ENCODE measurements at places on chromosomes 5 and 9.

- no peak for DNase-seq
Measured at GRCh38 chr9:121718501-121718900, 67.1 kb downstream of the DAB2IP start.

GRCh38 chr5:180599590-180599914 is 8.3 kb upstream of the SCGB3A1 start:
- peak; percentile 2 for DNase-seq

DNA sequence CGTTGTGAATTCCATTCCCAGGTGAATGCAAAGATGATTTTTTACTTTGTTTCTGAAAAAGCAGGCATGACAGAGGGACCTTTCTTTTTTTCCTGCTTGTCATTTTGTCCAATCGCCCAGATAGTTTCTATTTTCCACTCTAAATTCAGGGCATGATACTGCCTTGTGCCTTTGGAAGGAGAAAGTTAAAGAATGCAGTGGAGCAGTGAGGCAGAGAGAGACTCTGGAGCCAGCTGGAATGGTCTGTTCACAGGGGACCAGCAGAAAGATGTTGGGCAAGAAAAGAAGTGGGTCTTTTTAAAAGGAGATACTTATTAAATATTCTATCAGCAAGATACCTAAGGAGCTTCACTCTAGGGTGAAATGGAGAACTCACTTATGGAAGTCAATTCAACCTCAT is 532.3 kb downstream of the BRINP1 start:
- DNase-seq = no peak

DNA sequence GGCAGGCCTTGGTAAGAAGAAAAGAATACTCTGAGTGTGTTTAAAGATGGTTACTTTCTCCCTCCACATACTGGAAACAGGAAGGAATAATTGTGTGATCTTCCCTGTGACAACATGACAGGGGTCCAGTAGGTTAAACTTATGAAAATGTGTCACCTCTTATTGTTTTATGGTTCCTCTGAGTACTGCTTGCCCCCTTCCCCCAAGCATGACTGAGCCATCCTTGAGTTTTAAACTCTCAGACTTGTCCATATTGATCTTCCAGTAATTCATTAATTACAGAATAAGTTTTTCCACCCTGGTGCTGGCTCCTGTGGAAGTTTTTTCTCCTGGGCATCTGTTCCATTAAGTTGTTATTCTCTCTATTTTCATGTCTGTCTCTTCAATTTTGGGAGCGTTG is 95.8 kb downstream of the CNTLN start:
- DNase-seq = no peak

DNA sequence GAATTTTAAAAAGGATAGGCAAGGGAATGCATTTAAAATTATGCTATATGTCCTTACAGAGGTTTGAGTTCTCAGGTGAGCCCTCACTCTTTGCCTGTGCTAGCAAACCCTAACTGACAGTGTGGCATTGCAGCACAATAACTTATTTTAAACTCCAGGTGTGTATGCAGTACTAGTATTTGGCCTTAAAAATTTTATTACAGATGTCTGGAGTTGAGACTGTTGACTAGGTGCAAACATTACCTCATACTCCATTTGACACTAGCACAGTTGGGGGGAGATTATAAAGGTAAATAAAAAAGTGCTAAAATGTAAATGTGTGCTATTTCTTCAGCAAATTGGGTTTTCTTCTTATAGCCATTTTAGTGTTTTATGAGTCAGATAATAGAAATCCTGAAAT is 407.7 kb downstream of the SH3GL2 start:
- DNase-seq = no peak

GRCh38 chr5:160152901-160153300 is 33.7 kb upstream of the PWWP2A start:
- no peak for DNase-seq

- DNase-seq = no peak
Measured at GRCh38 chr5:79301046-79301712, 65.2 kb downstream of the JMY start.

DNA sequence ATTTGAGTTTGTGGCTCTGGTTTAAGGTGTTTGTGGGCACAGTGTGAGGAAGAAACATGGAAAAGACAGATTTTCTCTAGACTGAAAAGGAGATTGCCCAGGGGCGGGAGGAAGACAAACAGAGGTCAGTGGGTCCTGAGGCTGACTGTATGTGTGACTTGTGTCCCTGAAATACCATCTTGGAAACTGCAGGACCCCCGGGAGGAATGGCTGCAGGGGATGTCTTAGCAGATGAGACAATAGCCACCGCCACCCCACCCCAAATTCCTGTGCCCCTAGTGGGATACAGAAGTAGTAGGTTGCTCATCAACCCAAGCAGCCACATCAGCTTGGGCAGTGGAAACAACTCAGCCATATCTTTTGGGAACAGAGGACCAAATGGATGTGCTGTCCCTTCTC is 1.7 kb upstream of the PSAT1 start:
- DNase-seq = no peak

DNA sequence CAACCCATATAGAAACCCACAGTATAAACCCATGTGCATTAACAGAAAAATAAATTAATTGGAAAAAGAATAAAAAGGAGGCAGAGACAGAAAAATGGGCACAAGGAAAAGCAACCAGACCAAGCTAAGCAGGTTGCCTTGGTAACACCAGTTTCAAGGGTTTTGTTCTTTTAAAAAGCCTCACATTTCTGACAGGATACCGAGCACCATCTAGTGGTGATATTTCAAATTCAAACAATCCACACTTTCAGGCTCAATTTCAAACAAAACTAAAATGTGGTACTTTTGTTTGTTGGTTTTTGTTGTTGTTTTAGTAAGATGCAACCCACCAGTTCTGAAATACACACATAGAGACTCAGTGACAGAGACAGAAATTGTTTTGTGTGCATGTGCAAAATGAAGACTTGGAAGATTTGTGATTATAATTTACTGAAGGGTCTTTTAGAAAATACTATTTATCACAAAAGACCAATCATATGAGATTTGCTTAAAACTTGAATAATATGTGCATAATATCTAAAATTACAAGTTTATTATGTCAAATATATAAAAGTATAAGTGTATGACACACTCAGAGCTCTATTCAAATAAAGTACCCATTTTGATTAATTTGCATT is 318.2 kb downstream of the SLCO4C1 start:
- DNase-seq = peak; percentile 9

DNA sequence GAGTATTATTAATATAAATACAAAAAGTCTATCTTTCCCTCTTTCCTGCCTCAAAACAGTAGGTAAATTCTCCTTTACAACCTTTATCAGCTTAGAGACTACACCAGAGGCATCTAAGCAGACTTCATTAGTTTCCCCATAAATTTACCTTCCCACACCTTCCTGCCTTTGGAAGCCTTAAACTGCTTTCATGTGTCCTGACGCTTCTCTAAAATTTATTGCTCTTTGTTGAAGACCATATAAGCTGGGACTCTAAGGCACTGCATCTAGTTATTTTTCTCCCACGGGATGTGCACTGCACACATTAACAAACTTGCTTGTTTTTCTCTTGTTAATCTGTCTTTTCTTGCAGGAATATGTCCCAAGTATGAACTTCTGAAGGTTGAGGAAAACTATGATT is 51.8 kb downstream of the DEPDC1B start:
- no peak for DNase-seq

DNA sequence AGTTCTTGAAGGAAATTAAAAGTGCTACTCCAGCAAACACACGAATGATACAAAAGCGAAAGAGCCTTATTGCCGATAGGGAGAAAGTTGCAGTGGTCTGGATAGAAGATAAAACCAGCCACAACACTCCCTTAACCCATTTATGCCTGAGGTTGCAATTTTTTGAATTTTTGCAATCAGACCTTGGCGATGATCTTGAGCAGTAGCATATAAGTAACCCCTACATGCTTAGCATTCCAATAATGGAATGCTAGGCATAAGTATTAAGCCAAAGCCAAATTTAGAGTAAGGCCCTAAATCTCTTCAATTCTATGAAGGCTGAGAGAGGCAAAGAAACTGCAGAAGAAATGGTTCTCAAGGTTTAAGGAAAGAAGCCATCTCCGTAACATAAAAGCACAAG is 153.5 kb downstream of the SLC28A3 start:
- no peak for DNase-seq

GRCh38 chr9:136278221-136278620 is 25.7 kb downstream of the CCDC187 start:
- no peak for DNase-seq

DNA sequence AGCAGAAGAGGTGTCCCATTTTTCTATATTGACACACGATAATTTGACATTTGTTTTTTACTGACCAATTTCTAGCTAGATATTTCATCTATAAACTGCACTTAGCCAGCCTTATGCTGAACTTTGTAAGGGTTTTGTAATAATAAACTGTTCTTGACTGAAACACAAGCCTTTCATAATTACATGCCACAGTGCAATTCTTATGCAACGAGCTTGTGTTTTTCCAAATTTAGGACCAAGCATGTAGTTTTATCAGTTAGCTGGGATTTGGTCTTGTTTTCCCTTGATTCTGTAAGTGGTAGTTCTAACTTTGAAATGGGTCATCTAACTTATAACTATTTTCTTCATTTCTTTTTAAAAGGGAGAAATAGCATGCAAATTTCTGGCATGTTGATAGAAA is 1.3 kb upstream of the LURAP1L start:
- DNase-seq = no peak
